ENCODE measurements at places on chromosomes 11 and 22.

GRCh38 chr11:123674297-123674696, 19.9 kb upstream of the SCN3B start:
- DNase-seq = no peak

- no peak for DNase-seq
Observed at GRCh38 chr22:43885319-43885671, 6.5 kb downstream of the PNPLA5 start.

DNA sequence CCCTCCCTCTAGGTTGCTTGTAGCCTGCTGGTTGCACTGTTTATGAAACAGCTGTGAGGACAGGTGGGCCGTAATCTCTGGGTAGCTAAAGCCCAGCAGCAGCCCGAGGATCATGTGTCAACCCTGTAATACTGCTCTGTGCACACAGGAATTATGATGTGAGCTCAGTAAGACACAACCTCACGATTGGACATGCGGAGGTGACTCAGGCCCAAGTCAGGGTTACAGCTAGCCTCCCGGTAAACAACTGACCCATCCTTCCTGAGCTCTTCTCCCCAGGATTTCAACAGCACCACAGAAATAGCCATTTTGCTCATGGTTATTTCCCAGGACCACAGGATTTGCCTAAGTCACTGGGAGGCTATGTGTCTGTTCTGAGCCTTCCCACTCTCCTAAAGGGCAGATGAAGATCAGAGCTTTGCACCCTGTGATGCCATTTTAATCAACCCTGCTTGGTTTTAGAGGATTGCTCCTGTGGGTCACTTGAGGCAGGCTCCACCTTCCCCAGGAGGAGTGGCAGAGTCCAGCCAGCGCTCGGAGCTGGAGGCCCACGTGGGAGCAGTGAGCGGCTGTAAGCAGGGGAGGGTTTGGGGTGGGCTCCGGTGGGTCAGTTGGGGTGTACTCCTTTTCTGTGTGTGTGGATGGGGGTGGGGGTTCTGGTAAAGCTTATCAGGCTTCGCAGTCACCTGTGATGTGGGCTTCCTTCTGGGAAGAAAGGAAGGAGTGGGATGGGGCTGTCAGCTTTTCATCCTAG, at the start of gene AMPD3:
Gene AMPD3, plus strand, starts transcription at position 387 of the 754 bp plus-strand sequence. CDS start 6,256 bp downstream, outside the sequence.
- DNase-seq = no peak

GRCh38 chr22:40709752-40710413, 30.6 kb downstream of the MCHR1 start:
- DNase-seq = no peak

GRCh38 chr22:41908411-41909309, 6.2 kb downstream of the SHISA8 start:
- no peak for DNase-seq

- DNase-seq = no peak
Observed at GRCh38 chr11:76156971-76157427, 49.3 kb downstream of the WNT11 start.

GRCh38 chr11:115377882-115378296, 126.3 kb downstream of the CADM1 start:
- no peak for DNase-seq

GRCh38 chr22:50443197-50443596, 31.6 kb downstream of the SBF1 start:
- no peak for DNase-seq

GRCh38 chr11:116989184-116989583, 109.0 kb downstream of the SIK3 start:
- DNase-seq = no peak

DNA sequence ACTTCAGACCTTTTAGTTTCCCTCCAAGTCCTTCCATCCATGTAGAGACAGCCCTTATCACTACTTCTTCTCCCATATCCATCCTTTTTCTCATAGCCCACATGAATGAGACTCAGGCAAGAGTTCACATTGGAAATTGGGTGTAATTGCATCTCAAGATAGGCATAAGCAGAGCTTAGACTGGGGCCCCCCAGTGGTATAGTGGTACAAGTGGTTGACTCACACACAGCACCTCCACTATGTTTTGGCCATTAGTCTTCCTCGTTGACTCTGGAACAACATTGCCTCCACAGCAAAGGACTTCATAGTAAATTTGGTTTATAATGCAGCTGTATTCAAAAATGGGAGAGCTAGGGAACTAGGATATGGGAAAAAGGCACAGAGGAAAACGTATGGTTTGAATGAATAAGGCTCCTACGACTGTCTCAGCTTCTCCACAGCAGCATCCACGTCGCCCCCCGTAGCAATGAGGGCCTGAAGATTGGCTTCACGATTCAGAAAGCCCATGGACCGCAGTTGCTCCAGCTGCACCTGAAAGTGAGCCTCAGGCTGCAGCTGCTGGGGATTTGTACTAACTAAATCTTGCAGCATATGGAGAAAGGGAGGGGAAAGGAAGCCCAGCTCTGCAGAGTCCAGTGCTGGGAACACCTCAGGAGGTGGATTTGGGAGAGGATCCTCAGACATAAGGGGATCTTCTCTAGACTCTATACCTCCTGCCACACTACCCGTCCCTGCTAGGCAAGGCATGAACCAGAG, 2.4 kb downstream of the UBQLN3 start:
- DNase-seq = no peak

- no peak for DNase-seq
Observed at GRCh38 chr11:58609723-58610122, 12.7 kb upstream of the CNTF start.

DNA sequence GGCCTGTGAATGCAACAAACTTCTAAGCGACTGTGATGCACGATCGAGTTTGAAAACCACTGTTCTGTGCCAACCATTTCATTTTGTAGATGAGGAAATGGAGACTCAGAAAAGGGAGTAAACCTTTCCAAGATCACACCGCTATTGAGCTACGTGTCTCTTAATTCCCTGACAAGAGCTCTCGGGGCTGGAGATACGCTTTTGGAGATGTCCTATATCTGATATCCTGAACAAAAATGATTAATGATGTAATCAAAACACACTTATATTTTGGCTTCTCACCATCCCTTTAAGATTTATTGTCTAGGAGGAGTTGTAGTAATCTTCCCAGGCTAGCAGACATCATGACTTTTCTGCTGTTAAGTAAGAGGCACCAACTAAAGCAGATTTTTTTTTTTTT, 1.7 kb upstream of the PARVA start:
- no peak for DNase-seq

GRCh38 chr22:36386900-36387708, 663 bp downstream of the MYH9 start:
- no peak for DNase-seq

- DNase-seq = no peak
Observed at GRCh38 chr22:21754523-21754922, 18.9 kb upstream of the YPEL1 start.

DNA sequence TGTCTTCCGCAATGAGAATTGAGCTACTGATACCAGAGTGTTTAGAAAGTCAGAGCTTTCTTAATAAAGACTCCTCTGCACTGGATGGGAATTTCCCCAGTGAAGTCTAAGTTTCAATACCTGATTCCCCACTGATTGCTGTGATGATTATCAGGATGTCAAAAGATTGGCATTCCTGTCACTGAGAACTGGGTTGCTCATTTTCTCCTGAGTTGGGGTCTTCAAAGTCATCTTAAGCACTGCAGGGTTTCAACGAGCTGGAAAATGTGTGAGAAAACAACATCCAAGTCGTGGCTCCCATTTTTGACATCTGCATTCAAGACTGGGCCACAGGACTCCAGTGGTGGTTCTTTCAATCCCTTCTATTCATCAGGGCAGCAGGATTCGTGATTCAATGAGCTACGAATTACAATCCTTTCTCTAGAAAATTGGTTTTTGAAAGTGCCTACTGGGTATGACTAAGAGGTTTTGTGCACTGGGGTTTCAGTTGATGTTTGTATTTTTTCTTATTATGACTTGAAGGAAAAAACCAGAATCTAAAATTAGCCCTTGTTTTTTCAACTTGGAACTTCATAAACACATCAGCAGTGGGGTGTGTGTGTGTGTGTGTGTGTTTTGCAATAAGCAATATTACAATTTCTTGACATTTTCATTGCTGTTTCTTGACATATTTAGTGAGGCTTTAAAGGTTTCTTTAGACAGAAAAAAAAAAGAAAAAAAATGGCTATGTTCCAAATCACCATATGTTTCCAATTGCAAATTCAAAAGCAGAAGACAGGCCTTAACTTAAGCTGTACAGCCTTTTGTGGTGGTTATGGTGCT, 233.0 kb downstream of the FAM76B start:
- no peak for DNase-seq

GRCh38 chr11:82901922-82902485, 468 bp downstream of the DDIAS start:
- DNase-seq = no peak

- no peak for DNase-seq
Observed at GRCh38 chr11:120208001-120208441, 2.8 kb upstream of the OAF start.

- no peak for DNase-seq
Observed at GRCh38 chr11:34234086-34234740, 123.6 kb downstream of the ABTB2 start.

DNA sequence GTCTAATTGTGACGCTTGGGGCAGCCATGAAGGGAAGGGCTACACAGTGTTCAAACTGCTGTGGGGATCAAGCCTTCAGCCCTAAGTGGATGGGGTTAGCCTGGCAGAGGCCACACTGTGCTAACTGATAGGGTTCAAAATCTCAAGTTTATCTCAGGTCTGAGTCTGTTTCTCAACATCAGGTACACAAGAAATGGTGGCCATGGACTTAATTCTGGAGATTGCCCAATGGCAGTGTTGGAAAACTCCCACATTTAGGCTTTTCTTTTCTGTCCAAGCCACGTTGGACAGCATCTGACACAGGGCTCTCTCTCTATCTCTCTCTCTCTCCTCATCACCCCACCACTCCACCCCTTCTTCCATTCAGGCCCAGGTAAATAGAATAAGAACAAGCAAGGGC, 10.9 kb upstream of the DGAT2 start:
- DNase-seq = no peak

DNA sequence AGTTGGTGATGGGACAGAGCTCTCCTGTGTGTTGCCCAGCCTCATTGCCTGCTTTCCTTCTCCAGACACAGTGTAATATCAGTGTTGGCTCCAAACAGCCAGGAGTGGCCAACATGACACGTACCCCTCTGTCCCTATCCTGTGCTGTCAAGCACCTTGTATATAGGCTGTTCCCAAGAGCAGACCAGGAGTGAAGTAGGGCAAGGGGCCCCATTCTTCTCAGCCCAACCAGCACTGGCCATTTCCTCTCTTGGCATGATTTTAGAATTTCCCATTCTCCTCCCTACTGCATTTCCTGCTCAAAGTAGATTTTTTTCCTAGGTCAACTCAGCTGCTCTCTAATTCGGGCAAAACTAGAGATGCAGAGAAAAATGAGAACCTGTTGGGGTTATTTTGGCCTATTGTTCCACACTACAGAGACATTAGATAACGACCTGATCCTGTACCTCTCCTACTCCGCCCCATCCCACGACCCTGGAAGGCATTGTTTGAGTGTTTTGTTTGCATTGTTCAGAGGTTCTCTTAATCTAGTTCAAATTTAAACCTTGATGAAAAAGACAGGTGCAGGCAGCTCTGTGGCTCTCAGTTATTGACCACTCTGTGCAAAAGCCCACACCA, 95.6 kb downstream of the RASSF10 start:
- no peak for DNase-seq

GRCh38 chr22:47139013-47139789, 376.8 kb downstream of the TBC1D22A start:
- no peak for DNase-seq

- no peak for DNase-seq
Observed at GRCh38 chr11:95641495-95641894, 148.1 kb downstream of the FAM76B start.

GRCh38 chr11:125250318-125251213, 86.0 kb downstream of the PKNOX2 start:
- DNase-seq = no peak

DNA sequence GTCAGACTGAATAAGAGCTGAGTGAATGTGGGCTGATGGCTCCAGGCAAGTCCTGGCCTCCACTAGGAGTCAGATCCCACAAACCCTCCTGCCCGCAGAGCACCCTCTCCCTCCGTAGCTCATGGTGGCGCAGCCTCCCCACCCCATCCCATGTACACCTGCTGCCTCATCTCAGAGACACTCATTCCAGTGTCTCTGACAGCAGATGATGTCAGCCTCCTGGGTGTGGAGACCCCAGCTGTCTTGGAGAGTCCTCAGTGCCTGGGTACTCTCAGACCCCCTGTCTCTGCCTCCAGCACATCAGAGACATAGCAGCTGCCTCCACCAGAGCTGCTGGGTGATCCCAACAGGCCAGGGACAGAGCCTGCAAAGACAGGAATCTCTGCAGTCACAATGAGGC, 9.5 kb downstream of the IGLL5 start:
- DNase-seq = no peak

DNA sequence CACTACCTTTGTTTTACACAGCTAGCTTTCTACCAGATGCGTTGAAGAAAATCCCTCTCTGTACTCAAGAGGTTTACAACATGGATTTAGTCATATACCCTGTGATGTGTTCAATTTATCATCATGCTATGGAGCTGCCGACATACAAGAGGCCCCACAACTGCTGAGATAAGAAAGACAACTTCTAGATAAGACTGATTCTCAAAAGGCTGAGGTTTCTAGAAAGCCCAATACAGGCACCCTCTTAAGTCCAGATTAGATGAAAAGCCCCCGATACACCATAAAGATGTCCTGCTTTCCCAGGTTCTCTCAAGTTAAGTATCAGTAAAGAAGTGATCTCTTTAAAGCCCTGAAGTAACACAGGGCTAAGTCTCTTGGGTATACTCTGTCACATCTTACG, 14.3 kb downstream of the MTCH2 start:
- no peak for DNase-seq

DNA sequence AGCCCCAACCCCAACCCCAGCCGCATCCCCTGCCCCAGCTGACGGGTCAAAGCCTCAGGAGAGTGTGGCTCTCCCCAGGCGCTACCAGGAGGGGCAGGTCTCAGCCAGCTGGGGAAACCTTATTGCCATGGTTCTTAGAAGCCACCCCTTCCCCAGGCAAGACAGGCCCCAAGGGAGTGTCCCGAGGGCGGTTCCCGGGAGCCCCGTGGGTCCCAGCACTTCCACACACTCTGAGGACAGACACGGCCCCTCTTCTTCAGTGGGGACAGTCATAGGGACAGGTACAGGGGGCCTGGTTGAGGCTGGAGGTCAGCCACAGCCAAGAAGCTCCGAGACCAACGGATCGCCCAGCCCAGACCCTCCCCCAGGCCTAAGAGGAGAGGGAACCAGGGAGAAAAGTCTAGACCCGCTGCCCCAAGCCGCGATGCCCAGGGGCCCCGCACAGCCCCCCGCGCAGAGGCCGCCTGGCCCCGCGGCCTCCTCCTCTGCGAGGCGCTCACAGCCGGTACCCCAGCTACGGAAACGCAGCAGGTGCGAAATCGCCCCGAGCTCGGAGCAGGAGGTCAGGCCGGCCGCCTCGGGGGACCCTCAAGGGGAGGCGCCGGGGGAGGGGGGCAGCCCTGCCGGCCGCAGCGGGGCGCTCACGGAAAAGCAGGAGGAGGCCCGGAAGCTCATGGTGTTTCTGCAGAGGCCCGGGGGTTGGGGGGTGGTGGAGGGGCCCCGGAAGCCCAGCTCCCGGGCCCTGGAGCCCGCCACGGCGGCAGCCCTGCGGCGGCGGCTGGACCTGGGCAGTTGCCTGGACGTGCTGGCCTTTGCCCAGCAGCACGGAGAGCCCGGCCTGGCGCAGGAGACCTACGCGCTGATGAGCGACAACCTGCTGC, 2.6 kb downstream of the KLHDC7B start:
- DNase-seq = no peak

GRCh38 chr22:17035246-17035645, 27.2 kb upstream of the GAB4 start:
- no peak for DNase-seq

All from cerebellar nuclear complex (tissue), 1 donor.